ENCODE measurements at places on chromosomes 2 and 18.
A peak's percentile ranks its signal among the peaks of the same experiment; 100 is the strongest.

DNA sequence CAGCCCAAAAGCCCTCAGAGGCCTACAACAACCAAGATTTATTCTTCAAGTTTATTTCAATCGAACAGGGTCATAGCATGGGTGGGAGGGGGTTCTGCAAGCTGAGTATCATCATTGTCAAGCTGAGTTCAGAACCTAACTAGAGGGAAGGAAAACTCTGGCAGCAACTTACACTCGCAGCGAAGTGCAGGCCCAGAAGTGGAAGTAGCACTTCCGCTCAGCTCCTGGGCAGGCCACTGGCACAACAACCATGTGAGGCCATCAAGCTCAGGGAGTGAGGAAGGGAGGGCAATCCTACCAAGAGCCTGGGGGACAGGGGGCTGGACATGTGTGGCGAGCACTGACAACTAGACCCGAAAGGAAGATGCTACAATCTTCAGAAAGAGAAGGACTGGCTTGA lies 4.8 kb downstream of the UXS1 start:
- DNase-seq = no peak

GRCh38 chr18:55927831-55928230 lies 339.8 kb upstream of the TCF4 start:
- no peak for DNase-seq

- no peak for DNase-seq
Measured at GRCh38 chr2:50727636-50728339, 304.1 kb downstream of the NRXN1 start.

DNA sequence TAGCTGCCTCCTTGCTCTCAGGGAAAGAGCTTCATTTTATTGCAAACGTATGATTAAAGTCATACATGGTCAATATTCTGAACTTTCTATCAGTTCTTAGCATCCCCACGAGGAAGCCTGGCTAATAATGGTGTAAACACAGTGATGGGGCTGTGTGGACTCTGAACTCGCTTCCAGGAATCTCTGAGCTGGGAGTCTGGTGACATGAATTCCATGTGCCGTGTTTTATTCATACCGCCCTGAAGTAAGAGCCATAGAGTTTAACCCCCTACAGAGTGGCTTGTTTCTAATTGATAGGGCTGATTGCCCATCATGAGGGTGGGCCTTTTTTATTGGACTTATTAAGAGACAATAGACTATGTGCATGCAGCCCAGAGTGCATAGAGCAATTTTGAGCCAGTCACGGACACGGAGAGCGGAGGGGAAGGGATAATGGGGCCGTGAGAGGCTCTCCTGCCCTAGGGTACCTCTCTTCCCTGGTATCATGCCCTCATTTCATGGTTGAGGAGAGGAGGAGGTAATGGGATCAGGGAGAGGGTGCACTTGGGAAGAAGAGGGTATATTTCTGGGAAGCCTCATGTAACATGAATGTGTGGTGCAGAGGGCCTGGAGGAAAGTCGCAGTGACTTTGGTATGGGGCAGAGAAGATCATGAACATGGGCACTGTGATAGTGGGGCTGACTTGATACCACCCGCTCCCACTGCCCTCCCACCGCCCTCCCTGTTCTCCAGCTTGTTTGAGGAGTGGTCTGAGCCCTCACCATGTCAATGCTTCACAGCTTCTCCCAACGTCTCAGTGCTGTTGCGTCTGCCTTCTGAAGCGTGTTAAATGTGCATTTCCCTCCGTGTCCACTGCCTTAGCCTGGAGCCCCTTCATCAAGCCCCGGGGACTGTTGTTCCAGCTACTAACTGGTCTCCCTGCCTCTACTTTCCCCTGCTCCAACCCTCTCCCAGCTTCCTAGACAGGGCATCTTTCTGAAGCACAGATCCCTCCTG lies 73.2 kb downstream of the IL1R2 start:
- DNase-seq = no peak

- DNase-seq = no peak
Measured at GRCh38 chr2:42123426-42123825, 45.7 kb upstream of the EML4 start.

DNA sequence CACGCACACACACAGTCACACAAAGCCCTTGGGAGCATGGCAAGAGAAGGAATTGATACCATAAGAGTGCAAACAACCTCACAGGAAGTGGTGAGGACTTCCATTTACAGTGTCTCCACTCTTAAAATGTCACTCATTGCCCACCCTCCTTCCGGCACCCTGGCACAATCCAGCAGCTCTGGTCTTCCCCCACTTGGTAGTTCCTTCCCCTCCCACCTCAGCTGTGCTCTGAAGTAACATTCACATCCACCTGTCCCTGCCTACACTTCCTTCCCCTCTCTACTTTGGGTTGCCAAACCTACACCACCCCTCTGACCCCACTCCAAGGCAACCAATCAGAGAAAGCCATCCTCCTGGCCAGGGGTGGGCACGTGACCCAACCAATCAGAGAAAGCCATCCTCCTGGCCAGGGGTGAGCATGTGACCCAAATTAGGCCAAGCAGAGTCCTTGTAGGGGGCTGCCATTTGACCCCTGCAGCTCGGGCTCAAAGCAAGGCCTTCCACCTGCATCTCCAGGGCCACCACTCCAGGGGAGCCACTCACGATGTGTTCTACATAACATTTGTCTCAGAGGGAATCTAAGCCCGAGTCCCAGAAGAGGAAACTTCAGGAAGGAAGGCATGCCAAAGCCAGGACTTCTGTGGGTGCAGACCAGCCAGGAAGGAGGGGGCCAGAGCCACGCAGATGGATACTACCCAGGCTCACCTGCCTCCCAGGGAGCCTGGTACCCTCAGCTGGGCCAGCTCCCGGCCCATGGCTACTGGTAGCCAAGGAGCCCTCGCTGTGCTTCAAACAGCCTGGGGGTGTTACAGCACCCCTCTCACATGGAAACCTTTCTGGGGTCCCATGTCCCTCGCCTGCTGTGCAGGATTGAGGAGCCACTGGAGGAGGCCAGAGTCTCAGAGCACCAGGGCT lies 21.2 kb downstream of the CYP26B1 start:
- DNase-seq = no peak

DNA sequence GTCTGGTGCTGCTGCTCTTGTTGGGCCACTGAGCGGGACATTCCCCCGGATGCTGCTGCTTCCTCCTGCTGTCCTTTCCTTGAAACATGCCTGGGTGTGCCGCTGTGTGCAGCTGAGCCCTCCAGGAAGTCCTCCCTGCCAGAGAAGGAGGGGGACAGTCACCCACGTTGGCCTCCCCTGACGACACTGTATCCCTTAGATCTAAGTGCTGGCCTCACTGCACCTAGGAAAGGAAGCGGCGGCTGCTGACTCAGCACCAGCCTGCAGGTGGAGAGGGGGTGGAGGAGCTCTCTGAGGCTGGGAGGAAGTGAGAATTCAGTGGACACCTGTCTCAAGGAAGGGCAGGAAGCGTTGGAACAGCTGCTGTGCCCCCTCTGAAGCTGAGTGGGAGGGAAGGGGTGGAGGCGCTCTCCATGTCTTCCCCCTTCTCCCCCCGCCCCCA lies 239.8 kb downstream of the HAUS1 start:
- peak; percentile 47 for DNase-seq

DNA sequence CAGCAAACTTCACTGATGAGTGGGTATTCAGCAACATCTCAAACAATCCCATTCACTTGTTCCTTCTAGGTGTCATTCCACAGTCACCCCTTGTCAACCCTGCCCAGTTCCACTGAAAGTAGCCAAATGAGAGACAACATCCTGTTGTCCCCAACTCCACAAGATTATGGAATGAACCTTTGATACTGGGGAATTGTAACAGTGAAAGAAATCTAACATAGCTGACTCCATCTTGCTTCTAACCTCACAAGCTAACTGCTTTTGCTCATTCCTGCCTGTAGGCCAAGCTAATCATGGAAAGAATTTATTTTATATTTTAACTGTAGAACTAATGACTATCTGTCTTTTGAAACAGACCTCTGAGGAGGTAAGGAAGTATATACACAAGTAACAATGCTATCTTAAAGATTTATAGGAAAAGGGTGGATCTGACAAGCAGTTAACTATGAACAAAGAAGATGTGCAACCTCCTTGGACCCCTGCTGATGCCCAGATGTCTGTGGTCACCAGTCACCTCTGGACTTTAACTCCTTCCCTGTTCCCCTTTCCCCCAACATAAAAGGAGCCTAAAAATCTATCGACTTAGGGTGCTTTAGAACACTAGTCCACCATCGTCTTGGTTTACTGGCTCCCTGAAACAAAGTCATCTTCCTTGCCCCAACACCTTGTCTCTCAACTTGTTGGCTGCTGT lies 6.9 kb upstream of the ANXA4 start:
- DNase-seq = no peak

DNA sequence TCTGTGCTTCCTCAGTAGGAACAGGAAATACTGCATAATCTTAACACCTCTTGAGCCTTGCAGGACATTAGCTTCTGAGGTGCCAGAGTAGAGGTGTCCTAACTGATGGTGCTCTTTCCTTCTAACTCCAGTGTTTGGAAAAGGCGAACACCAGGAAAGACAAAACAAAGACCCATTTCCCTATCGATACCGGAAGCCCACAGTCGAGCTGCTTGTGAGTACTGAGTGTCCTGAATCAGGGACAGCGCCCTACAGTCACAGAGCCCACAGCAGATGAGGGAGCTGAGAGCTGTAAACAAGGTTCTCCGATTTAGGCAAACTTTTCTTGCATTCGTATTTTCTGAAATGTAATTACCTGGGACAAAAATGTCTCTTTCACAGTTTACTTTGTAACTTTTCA lies 50.7 kb downstream of the SLC14A2 start:
- DNase-seq = no peak

DNA sequence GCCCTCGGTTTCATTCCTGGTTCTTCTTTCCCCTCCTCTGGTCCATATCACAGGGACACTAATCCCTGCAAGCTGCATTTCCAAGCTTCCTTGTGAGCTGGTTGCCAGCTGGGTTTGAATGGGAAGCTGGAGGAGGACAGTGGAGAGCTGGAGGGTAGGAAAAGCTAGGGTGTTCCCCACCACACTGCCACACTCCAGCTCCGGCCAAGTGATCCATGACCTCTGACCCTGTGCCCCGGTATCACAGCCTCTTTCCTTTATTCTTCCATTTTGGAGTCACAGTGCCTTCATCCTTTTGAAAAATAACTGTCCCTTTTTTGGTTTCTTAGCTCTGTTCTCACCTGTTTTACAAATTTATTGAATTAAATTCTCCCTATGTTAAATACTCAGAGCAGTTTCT lies 13.1 kb upstream of the NR4A2 start:
- DNase-seq = no peak

DNA sequence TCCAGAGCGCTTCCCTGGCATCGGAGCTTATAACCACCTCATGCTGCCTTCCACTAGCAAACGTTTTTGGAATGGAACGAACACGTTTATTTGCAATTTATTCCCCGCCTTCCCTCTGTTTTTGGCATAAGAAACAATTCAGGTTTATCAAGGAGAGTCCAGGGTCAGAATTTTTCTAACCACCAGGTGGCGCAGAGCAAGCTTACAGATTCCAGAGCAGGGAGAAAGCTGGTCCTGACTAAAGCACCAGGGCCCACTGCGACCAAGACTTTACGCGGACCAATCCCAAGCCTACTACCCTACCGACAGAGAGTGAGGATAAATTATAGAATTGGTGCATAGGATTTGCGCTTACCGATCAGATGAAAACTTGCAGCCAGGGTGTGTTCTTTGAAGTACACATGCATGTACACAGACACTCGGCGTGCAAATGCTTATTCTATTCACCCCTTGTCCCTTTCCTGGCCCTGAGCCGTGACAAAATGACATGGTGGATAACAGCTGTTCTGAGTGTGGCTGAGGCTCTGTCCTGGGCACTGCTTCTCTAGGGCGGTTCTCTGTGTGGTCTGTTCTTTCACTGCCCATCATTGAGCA lies 34.7 kb downstream of the NAPG start:
- peak; percentile 22 for DNase-seq

- no peak for DNase-seq
Measured at GRCh38 chr2:136250131-136250530, 132.2 kb upstream of the CXCR4 start.

- DNase-seq = no peak
Measured at GRCh38 chr2:130850788-130851623, 14.3 kb downstream of the ARHGEF4 start.

DNA sequence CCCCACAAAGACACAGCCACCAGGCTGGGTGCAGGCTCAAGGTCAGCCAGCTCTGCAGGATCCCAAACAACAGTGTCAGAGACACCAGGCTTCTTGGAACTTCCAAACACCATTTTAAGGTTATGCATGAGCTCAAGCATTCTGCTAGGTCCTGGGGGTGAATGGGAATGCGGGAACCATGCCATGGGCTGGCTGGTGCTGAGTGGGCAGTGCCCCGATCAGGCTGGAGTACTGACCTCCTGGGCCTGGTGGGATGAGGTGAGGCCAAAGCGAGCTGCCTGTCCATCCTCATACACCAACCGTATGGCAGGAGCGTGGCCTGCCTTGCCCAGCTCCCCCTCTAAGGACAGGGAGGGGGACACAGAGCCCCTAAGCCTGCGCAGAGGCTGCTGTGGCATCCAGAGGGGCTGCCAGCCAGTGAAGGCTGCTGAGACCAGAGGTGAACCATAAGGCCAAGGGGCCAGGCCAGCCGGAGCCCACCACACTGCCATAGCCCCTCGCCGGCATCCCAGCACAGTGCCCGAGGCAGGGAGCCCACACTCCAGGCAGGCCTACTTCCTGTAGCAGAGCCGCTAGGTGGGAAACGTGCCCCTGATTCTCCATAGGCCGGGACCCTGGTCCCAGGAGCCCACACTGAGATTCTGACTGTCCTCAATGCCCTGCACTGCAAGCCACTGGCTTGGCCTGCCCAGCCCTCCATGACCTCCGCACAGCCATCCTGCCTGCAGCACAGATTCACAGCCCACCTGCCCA lies 135.0 kb downstream of the HDAC4 start:
- DNase-seq = no peak

- no peak for DNase-seq
Measured at GRCh38 chr2:204441316-204441715, 104.0 kb upstream of the PARD3B start.

DNA sequence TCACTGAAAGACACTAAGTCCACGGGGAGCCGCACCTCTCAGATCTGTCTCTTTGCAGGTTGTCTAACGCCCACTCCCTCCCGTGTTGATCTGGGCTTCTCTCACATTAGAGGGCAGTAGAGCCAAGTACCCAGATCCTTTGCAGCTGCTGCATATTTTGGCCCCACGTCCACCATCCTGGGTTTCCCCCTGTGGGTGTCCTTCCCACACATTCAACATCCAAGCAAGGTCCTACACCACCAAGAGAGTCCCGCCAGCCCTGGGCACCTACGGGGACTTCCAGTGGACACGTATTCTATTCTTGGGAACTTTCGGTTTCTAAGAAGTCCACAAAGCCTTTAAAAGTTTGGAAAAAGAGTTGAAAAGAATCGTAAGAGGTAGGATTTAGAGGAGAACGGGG lies 116.6 kb downstream of the ATL2 start:
- DNase-seq = no peak

- DNase-seq = no peak
Measured at GRCh38 chr2:167697194-167697593, 550.2 kb downstream of the STK39 start.

DNA sequence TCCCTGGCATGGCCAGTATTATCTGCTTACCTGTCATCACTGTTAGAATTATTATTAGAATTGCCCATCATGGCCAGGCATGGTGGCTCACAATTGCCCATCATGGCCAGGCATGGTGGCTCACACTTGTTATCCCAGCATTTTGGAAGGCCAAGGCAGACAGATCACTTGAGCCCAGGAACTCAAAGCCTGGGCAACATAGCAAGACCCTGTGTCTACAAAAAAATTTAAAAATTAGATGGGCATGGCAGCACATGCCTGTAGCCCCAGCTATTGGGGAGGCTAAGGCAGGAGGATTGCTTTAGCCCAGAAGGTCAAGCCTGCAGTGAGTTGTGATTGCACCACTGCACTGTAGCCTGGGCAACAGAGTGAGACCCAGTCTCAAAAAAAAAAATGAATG lies 27.4 kb upstream of the ID2 start:
- no peak for DNase-seq

- no peak for DNase-seq
Measured at GRCh38 chr2:59684116-59684770, 869.2 kb downstream of the BCL11A start.
